ENCODE measurements at places on chromosomes 5 and 9.

GRCh38 chr5:150481708-150481965 is 26.3 kb upstream of the NDST1 start:
- DNase-seq, result no peak

- DNase-seq, result no peak
Measured at GRCh38 chr5:133370904-133371303, 241.4 kb downstream of the FSTL4 start.

GRCh38 chr9:28155067-28155466 is 581.8 kb upstream of the C9orf72 start:
- no peak for DNase-seq

- no peak for DNase-seq
Measured at GRCh38 chr5:137209232-137209809, 289.8 kb downstream of the SPOCK1 start.

GRCh38 chr5:149581931-149582768 is 852 bp downstream of the ARHGEF37 start:
- no peak for DNase-seq

DNA sequence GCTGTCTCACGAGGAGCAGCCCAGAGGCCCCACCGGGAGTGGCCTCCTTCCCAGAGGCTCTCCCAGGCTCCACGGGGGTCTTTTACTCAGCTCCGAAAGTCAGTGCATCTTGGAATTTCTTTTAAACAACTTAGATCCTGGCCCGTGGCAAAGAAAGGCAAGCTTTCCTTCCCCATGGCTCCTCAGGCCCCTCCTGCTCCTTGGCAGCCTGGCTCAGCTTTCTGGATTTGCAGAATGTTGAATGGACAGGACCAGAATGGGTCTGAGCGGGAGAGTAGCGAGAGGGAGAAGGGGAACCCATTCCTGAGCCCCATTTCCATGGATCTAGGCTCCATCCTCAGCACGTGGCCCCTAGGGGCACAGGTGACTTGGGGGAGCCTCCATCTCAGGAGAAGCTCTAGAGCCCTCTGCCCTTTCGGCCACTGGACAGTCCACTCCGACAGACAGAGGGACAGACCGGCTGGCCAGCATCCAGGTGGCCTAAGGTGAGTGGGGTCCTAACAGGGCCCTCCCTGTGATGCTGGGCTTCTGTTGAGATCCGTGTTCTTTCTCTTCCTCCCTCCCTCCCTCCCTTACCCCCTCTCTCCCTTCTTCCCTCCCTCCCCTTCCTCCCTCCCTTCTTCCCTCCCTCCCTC is 173.9 kb upstream of the PPP1R26 start:
- no peak for DNase-seq

GRCh38 chr9:121750259-121750714 is 98.9 kb downstream of the DAB2IP start:
- DNase-seq, result no peak

DNA sequence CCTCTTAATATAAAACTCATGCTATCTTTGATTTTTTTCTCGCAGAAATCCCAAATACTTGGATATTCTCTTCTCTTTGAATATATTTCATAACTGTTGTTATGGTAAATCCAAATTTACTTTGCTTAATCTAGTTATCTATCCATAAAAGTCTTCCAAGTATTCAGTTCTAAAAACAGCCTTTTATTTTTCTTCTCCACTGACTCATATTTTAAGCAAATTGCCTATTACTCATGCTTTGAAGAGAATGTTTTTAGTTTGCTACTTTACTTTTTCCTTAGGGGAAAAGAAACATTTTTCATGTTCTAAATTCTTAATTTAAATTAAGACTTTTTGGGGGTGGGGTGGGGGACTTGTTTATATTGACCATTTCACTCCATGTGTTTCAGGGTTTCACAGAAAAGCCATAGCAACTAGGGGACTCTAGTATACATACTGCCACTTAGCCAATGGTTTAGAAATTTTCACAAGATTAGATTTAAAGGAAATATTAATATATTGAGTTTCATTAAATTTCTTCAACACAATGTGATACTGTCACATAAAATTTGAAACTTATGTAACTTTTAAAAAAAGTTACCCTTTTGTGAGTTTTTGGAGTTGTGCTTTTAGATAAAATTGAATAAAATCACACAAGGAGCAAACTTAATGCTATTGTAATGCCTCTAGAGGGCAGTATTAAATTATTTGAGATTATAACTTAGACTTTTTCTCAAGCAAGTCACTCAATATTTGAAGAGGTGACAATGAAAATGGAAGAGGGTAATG is 545.8 kb upstream of the ARRDC3 start:
- DNase-seq, result peak; percentile 1

DNA sequence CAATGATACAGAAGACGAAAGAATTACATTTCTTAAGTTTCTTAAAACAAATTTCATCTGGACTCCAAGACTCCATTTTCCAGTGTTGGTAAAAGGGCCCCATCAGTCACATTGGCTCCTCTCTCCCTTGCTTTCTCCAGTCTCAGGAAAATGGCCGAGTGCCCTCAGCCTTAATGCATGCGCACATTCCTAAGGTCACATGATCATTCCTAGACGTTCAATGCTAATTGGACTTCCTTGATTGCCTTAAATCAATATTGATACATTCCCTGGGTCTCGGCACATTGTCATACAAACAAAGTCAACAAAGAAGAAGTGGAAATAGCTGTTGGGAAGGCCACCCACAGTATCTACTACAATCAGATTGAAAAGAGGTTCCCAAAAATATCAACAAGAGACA is 413.6 kb upstream of the GRAMD2B start:
- no peak for DNase-seq

DNA sequence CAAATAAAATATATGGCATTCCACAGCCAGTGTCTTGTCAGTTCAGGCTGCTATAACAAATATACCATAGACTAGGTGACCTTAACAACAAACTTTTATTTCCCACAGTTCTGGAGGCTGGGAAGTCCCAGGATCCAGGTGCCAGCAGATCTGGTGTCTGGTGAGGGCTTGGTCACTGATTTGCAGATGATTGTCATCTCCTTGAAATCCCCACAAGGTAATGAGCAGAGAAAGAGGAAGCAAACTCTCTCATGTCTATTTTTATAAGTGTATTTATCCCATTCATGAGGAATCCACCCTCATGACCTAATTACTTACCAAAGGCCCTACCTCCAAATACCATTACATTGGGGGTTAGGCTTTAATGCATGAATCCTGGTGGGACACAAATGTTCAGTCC is 663.2 kb downstream of the TLR4 start:
- no peak for DNase-seq

DNA sequence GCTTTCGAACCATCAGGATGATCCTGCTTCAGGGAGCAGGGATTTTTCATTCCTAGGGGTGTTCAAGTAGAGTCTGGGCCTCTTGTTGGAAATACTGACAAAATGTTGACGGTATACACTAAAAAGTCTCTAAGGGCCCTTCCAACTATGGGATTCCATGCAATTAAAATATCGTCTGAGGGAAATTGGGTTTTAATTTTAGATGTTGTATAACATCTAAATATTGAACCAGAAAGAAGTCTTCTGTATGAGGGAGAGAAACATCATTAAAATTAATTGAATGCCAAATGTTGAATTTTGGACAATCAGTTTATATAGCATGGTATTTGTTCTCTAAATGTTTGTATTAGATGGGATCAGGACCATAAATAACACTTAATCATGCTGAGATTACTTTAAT is 25.7 kb upstream of the DAB2 start:
- no peak for DNase-seq

DNA sequence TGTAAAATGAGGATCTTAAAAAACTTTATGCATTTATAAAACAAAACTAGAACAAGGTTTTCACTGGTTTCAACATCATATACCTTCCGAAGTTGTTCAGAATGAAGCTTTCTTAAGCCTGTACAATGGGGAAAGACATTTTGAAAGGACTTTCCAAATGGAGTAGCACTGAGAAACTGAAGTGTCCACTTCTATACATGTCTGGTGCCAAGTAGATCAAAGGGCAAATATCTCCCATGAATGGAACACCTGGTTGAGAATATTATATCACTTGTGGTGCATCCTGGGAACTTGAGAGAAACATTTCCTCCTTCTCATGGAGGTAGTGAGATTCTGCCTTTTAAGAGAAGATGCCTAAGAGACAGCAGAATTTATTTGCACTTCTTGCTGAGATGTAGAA is 182.1 kb upstream of the ACTBL2 start:
- DNase-seq, result no peak

DNA sequence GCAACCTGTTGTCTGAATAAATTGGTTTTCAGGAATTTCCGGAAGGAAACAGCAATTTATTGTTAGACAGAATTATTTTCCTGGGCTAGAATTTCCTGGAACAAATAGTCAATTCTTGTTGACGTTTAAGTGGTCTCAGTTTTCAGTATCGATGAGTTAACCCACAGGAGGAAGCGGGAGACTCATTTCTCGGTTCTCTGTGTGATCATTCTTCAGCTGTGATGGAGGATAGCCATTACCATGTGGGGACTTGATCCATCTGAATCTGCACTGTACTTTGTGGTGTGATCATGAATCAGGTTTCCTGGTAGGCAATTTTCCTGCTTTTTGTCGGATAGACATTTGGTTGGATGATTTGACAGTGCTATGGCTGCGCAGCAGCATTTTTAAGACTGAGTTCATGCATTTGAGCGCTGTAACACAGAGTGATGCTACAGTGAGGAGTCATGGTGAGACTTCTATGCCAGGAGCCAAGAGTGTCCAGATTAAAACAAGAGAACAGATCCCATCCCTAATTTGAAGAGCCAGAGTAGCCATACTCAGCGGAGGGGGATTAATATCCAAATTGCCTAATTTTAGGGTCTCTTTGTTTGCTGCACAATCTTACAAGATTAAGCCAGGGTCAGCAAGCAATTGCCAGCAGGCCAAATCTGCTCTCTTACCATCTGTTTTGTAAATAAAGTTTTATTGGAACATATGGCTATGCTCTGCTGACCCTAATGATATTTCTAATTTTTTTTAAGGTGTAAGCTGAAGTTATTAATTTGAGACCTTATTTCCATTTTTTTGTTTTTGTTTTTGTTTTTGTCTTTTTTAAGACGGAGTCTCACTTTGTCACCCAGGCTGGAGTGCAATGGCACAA is 355.9 kb downstream of the RAB3C start:
- DNase-seq, result no peak

GRCh38 chr9:19130436-19130835 is 3.1 kb upstream of the PLIN2 start:
- no peak for DNase-seq

GRCh38 chr5:150647275-150648251 is 7.1 kb downstream of the SYNPO start:
- DNase-seq, result no peak

DNA sequence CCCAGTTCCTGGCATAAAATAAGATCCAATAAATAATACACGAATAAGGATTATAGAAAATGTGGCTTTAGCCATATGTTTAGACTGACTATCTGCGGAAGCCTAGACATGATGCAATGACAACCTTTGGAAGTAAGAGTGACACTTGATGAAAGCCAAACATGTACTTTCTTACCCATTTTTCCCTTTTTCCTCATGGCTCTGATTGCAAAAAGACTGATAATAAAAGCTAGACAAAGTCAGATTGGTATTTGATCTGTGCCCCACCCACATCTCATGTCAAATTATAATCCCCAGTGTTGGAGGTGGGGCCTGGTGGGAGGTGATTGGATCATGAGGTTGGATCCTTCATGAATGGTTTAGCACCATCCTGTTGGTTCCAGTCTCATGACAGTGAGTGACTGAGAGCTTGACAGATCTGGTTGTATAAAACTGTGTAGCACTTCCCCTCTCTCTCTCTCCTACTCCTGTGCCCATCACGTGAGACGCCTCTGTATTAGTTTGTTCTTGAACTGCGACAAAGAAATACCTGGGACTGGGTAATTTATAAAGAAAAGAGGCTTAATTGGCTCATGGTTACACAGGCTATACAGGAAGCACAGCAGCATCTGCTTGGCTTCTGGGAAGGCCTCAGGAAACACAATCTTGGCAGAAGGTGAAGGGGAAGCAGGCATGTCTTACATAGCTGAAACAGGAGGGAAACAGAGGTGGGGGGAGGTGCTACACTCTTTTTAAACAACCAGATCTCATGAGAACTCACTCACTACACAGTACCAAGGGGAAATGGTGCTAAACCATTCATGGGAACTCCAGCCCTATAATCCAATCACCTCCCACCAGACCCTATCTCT is 243.4 kb upstream of the PIK3R1 start:
- no peak for DNase-seq

DNA sequence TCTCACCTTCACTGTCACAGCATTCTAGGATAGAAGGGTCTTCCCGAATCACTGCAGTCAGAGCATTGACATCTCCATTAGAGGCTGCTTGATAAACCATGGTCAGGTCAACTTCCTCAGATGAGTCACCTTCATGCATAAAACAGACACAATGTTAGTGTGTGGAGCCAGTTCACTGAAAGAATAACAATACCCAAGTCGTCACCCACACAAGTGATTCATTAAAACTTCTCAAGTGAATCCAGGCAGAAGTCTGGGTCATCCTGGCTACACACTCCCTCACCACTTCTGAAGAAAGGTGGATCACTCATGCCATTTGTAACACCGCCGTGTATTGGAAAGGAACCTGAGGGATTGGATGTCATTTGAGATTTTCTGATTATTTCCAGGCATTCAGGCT is 49.6 kb downstream of the ANKRD55 start:
- DNase-seq, result peak; percentile 72

DNA sequence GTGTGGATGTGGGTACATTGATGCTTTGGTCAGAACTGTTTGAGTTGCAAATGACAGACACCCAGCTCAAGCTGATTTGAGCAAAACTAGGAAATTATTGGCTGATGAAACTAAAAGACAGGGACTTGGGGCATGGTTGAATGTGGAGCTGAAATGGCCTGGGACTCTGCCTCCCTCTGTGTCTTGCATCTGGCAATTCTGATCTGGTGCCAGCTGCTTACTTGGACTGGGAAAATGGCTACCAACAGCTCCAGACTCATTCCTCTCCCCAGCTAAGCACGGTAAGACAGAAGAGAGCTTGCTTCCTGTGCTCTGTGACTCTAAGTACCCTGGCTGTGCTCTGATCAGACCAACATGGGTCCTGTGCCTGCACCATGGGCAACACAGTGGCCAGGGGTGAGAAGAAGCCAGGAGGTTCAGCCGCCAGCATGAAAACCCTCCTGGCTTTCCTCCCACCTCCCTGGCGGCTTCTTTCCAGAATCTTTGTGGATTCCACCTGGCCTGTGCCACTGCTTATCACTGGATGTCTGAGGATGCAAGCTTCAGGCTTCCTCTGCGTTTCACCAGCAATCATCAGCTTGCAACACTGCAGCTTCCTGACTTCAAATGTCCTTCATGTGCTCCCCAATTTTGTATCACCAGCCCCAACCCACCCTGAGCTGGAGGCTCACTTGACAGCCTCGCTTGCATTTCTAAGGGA is 44.1 kb downstream of the C5orf15 start:
- no peak for DNase-seq

DNA sequence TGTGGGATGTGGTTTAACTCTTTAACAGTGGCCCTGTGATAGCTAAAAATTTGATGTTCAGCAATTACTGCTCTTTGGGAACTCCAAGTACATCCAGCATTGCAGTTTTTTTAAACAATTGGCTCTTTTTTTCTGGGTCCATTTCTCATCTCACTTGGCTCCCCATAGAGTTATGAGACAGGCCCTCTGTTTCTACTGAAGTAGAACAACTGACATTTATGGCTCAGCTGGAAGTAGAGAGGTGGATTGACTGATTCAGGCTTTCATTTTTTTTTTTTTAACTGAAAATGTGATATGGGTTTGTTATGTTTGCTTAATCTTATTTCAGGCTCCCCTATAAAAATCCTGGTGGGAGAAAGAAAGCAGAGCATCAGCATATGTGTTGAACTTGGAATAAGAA is 96.6 kb upstream of the CD180 start:
- DNase-seq, result no peak
